ENCODE measurements at places on chromosomes 2 and 18.

- DNase-seq: no peak
Observed at GRCh38 chr2:159009940-159010339, 41.5 kb downstream of the TANC1 start.

DNA sequence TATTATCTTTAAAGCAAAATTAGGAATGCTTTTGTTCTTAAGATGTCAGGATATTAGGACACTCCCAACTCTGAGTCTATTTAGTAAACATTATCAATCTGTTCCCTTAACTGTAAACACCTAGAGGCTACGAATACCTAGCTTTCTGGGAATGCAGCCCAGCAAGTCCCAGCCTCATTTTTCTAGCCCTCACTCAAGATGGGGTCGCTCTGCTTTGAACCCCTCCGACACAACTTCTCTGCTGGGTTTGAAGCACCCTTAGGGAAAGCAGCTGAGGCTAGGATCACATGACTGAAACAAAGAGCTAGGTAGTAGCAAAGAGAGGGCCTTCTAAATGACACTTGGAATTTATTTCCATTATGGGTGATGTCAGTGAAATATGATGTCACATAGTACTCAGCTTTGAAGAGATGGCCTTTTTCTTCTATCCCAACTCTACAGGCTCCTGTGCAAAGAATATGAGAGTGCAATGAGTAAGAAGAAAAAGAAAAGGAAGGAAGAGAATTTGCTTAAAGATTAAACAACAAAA lies 114.7 kb downstream of the CSRNP3 start:
- DNase-seq: no peak

DNA sequence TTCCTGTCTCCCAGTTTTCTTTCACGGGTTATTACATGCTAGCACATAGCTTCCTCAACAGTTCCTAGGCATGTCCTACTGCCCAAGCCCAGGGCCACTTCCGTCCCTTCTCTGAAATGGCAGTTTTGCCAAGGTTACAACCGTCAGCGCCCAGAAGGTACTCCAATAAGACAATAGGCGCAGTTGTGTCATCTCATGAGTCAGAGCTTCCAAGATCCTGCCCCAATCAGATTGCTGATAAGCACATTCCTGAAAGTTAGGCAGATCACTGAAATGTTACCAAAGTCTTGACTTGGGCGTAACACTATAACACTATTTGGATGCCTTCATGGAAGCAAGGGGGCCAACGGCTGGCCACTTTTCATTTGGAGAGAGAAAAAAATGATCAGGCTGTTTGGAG lies 34.2 kb downstream of the GKN2 start:
- DNase-seq: no peak

- no peak for DNase-seq
Observed at GRCh38 chr2:8674420-8675009, 7.3 kb upstream of the ID2 start.

DNA sequence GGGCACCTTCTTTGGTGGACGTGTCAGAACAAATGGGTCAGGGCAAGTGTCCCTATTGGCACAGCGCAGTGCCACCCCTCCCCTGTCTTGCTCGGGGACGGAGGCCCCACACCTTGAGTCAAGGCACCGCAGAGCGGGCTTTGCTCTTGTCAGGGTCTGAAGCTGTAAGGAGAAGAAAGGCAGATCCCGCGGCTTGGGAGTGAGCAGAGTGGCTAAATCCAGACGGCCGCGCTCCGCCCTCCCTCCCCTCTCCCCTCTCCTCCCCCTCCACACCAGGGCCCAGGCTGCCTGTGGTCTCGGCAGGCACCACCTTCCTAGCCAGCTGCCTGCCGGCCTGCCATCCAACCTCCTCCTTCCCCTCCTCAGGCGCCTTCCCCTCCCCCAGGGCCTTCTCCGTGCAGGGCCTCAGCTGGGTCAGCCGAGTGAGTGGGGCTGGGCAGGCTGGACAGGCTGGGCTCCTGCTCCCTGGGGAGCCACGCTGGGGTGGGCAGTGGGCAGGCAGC lies 25.8 kb downstream of the SPEG start:
- no peak for DNase-seq

DNA sequence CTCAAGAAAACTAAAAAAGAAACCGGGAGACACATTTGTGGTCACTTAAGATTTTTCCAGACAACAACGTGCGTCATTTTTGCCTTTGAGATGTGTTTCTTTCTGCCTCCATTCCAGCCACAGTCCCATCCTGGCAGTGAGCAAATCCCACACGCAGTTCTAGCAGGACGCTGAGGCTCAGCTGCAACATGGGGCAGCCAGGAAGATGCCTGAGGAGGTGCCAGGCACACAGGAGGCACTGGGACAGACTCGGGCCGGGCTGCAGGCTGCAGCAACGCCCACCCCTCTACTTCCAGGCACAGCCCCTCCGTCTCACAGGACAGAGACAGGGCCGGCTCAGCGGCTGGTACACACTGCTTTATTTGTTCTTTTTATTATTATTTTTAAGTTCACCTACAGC lies 13.1 kb downstream of the KLF11 start:
- no peak for DNase-seq

- DNase-seq: no peak
Observed at GRCh38 chr2:105625632-105626031, 119.1 kb upstream of the NCK2 start.

GRCh38 chr2:40367032-40367431 lies 84.9 kb downstream of the SLC8A1 start:
- no peak for DNase-seq

GRCh38 chr2:206611736-206612135 lies 30.6 kb upstream of the FAM237A start:
- no peak for DNase-seq

- no peak for DNase-seq
Observed at GRCh38 chr2:3301001-3301400, 76.6 kb downstream of the EIPR1 start.

DNA sequence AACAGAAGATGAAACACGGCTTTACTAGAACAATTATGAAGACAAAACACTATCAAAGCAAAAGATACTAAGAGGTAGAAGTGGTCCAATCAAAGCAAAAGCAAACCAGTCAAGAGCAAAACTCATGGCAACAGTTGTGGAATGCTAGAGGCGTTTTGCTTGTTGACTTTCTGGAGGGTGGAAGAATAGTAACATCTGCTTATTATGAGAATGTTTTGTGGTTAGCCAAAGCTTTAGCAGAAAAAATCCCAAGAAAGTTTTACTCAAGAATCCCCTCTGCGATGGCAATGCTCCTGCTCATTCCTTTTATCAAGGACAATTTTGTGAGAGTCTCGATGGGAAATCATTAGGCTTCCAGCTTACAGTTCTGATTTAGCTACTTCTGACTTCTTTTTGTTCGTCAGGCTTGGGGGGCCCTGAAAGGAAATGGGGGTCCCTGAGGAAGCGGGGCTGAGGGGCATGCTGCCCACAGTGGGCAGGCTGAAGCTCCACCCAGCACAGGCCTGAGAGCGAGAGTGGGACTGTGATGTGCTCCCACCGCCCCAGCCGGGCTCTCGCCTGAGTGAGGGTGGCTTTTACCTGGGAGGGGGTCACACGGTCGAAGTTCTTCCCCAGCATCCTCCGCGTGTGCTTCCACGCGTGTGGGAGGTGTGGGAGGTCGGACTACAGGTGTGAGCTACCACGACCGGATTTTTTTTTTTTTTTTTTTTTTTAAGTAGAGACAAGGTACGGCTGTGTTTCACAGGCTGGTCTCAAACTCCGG lies 49.0 kb upstream of the MC4R start:
- DNase-seq: no peak

GRCh38 chr2:24642351-24642750 lies 150.8 kb downstream of the PTRHD1 start:
- no peak for DNase-seq

DNA sequence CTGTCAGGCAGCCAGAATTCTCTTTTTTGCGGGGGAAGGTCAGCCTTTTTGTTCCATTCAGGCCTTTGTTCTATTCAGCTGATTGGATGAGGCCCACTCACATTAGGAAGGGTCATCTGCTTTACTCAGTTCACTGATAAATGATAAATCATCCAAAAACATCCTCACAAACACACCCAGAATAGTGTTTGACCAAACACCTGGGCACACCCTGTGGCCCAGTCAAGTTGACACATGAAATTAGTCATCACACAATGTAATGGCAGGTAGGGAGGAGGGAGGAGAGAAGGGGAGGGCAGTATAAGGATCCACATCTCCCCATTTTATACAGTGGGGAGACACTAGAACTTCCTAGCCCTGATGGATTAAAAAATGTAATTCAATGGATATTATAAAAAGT lies 8.3 kb upstream of the RMC1 start:
- DNase-seq: no peak

DNA sequence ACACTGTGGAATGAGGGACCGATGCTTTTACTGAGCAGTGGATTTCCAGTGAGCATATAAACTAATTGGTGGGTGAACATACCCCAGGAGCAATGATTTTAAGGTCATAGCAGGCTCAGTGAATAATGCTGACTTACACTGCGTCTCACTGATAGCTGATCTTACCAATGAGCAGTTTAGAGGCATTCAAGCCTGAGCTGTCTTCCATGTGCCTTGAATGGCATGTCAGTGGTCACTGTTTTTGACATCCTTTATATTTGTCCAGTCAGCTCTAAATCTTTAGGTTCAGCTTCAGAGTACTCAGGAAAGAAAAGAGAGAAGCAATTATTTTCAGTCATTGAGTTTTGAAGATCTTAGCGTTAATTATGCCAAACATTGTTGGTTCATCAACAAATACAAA lies 88.3 kb downstream of the CAMKMT start:
- no peak for DNase-seq

- DNase-seq: no peak
Observed at GRCh38 chr2:43399515-43400264, 173.3 kb upstream of the ZFP36L2 start.

GRCh38 chr2:132873738-132874137 lies 203.7 kb upstream of the LYPD1 start:
- no peak for DNase-seq

- DNase-seq: no peak
Observed at GRCh38 chr18:11121443-11121849, 27.9 kb downstream of the PIEZO2 start.

DNA sequence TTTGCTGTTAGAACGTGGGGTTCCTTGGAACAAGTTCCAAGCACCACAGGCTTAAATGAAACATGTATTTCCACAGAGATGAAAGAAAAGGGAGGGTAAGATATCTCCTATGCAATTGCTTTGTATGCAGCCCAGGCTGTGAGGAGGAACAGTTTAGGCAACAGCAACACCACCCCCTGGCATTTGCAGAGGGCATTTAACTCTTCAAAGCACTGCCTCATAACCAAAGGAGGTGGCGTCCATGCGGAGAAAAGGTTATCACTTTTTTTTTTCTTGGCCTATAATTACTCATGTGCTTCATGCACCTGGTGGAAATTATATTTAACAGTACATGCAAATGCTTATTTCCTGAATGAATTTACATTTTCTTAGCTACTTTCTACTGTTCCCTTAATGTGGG lies 286.0 kb downstream of the LPIN1 start:
- no peak for DNase-seq

- no peak for DNase-seq
Observed at GRCh38 chr2:115161081-115161770, 718.8 kb downstream of the DPP10 start.

GRCh38 chr18:74745633-74746403 lies 148.1 kb downstream of the ZNF407 start:
- no peak for DNase-seq

DNA sequence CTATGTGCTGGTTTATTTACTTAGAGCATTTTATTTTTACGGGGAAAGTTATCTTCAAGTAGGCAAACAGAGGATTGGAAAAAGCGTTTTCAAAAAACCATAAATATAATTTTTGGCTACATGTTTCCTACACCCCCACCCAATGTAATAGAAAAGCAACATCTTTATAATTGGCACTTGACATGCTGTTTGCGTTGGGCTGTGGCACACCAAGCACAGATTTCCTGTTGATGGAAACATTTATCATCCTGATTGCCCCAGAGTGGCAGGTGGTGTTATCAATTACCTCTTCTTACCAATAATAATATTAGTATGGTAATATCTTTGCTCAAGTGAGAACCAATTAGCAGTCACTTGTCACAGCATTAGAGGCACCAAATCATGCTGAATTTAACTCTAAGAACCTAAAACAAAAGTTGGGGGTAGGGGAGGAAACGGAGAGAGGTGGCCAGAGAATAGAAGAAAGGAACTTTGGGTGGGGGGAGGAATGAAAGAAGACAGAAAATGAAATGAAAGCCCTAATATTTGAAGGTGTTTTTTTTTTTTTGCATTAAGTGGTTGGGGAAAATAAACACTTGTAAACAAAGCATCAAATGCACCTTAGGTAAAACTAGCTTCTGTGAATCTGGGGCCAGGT lies 3.8 kb upstream of the SALL3 start:
- DNase-seq: no peak

- DNase-seq: no peak
Observed at GRCh38 chr18:46482831-46483230, 174.2 kb downstream of the LOXHD1 start.
